ENCODE measurements at places on chromosomes 7 and 10. TPM values are rescaled to one million over a fixed set of nuclear protein-coding genes. Genes with fewer than 3 reads are reported as not detected.

The WNT8B gene
- total RNA-seq: not detected

The OR2A1 gene
- total RNA-seq: not detected

The ACSM6 gene
- total RNA-seq: not detected

The MBL2 gene
- not detected for total RNA-seq

DNA sequence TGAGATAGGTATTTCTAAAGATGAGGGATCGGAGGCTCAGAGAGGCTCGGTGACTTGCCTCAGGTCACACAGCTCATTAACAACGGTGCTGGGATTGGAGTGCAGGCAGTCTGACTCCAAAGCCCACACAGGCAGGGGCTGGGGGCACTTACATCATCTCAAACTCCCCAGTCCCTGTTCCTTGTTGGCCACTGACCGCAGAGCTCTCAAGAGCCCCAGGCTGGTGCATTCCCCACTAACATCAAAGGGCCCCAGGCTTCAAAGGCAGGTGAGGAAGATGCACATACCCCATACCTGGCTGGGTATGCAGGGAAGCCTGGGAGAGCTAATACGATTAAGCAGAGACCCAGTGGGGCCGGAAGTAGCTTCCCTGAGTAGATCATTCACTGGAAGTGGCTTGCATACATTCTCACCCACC, 13.7 kb upstream of the NODAL start:
- DNase-seq: no peak

- no peak for DNase-seq
These were observed 198.6 kb downstream of the TMEM178B start for GRCh38 chr7:141272417-141272816.

DNA sequence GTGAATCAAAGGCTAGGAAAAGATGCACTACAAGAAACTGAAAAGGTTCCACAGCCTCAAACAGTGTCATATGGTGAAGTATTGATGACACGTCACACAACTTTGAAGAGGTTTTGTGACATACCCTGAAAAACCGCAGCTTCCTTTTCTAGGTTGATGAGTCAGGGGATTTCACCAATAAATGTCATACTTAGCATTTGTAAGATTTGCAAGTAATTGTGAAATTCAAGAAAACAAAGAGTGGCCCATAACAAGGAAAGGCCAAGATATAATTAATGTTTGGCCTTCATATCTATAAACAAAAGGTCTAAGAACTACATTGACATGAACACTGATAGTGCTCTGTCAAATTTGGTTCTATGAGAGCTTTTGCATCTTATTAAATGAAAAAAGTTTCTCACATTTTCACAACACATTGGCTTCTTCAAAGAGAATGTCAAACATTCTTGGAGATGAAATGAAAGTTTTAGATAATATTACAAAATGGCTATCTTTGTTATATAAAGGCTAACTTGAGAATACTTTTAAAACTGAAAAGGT, 62.0 kb upstream of the NAMPT start:
- DNase-seq: peak; percentile 34

GRCh38 chr10:31158011-31158658, 126.5 kb upstream of the ZNF438 start:
- no peak for DNase-seq
